ENCODE measurements at places on chromosomes 5 and 9.

DNA sequence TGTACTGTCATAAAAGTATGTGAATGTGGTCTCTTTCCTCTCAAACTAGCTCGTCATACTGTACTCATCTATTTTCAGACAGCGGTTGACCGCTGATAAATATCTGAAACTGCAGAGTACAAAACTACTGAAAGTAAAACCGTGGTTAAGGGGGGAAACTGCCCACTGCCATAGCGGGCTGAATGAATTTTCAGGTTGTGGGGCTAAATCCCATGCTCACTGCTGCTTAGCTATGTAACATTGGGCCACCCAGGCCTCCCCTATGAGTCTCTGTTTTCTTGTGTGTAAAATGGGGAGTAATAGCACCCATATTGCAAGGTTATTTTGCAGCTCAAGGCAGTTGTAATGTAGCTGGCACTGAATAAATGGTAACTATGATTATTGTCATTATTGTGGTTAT is 82.3 kb downstream of the MSX2 start:
- ATAC-seq = no peak

DNA sequence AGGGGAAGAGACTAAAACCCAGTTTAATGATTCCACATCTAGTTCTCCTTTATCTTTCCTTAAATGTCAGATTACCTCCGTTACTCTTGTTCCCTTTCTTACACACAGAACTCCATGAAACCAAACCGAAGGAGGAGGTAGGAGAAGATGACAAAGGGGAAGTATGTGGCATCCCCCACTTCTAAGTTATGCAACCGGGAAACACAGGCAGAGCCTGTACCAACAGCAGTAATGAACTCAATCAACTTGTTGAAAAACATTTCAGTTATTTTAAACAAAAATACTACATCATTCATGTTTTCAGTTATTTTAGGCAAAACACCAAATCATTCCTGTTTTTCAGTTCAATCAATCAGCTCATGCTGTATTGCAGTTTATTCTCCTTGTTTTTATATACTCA is 101.8 kb downstream of the PCSK1 start:
- no peak for ATAC-seq

- no peak for ATAC-seq
Observed at GRCh38 chr5:141994511-141995136, 18.2 kb downstream of the GNPDA1 start.

DNA sequence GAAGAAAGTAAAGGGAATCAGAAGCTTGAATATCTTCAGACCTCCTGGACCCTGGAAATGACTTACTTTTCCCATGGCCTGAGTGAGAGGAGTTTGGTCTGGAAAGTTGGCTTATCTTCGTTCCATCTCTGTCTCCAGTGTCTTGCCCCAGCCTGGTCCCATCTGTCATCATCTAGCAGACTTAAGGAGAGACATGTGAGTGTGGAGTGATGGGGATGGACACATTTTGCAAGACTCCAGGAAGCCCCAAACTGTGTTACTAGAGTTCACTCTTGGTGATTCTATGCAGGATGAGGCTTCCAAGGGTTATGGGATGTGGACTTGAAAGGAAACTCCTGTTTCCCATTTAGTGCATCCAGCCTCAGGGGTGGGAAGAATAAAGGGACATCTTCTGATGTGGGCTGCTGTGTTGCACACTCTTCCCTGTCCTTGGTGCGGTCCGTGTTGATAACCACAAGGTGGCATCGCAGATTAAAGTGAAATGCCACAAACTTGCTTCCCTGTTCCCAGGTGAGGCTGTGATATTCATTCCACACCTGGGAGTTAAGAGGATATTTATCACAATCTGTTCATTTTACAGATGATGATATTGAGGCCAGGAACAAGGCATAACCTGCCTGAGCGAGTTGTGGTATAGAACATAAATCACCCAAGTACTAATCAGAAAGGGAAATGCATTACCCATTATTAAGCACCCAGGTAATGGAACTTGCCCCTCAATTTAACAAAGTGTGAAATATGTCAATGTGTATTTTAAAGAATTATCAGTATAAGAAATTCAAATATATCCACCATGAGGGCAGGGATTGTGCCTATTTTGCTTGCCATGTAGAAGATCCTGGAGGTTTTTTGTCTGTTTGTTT is 269.9 kb upstream of the PAPPA start:
- ATAC-seq = no peak

DNA sequence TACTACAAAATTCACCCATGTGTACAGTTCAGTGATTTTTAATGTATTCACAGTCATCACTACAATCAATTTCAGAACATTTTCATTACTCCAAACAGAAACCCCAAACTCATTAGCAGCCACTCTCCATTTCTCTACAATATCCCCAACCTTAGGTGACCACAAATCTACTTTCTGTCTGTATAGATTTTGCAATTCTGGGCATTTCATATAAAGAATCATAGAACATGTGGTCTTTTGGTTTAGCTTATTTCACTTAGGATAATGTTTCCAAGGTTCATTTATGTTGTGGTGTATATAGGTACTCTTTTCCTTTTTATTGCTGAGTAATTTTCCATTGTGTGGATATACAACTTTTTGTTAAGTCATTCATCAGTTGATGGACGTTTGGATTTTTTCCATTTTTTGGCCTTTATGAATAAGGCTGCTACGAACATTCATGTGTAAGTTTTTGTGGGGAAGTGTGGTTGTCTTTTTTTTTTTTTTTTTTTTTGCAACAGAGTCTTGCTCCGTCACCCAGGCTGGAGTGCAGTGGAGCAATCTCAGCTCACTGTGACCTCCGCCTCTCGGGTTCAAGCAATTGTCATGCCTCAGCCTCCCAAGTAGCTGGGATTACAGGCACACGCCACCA is 54.5 kb downstream of the DOCK8 start:
- no peak for ATAC-seq

GRCh38 chr9:18820566-18821095 is 212.4 kb downstream of the SAXO1 start:
- no peak for ATAC-seq

DNA sequence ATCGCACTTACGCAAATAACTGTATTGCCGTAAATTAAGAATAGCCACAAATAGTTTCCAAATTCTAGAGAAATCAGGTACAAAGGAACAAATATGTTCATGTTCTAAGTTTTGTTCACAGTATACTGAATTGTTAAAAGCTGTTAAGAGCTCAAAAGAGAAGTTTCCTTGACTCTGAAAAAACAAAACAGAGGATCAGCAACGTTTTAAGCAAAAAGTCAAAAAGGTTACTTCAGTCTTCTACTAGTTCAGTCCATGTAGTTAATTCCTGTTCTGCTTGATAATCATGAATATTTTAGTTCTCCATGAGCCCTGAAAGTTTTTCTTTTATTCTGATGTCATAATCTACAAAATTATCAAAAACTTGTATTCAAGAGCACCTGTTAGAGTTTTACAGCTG is 128.6 kb upstream of the MAST4 start:
- no peak for ATAC-seq

DNA sequence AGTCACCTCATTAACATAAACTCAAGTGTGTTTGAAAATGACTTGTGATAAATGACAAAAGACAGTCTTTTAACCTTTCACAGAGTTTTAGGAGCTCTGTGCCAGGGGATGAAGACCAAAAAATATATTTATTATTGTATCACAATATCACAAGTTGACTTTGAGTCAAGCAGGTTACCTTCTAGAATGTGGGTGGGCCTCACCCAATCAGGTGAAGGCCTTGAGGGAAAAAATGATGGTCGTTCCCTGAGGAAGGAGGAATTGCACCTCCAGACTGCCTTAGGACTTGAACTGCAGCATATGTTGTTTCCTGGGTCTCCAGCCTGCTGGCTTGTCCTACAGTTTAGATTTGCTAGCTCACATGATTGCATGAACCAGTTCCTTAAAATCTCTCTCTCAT is 41.6 kb upstream of the PANK3 start:
- no peak for ATAC-seq

GRCh38 chr5:171299851-171300250 is 9.2 kb upstream of the TLX3 start:
- no peak for ATAC-seq

- peak; percentile 37 for ATAC-seq
Observed at GRCh38 chr5:141637123-141637766, 448 bp downstream of the RELL2 start.

DNA sequence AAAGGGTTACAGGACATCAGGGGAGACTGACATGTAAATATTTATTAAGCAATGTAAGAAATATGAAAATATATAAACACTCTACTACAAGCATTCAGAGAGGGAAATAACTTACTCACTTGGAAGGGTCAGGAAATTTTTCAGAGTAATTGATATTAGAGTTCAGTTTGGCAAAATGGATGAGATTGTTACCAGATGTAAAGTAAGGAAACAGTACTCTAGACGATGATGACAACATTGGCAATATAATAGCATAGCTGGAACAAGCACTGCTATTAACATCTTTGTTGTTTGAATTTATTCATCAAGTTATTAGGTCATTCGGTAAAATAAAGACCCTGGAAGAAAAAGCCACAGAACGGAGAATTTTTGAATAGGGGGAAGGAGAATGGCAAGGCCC is 49.1 kb downstream of the GNA14 start:
- no peak for ATAC-seq

- ATAC-seq = no peak
Observed at GRCh38 chr9:27394826-27395201, 97.9 kb upstream of the EQTN start.

DNA sequence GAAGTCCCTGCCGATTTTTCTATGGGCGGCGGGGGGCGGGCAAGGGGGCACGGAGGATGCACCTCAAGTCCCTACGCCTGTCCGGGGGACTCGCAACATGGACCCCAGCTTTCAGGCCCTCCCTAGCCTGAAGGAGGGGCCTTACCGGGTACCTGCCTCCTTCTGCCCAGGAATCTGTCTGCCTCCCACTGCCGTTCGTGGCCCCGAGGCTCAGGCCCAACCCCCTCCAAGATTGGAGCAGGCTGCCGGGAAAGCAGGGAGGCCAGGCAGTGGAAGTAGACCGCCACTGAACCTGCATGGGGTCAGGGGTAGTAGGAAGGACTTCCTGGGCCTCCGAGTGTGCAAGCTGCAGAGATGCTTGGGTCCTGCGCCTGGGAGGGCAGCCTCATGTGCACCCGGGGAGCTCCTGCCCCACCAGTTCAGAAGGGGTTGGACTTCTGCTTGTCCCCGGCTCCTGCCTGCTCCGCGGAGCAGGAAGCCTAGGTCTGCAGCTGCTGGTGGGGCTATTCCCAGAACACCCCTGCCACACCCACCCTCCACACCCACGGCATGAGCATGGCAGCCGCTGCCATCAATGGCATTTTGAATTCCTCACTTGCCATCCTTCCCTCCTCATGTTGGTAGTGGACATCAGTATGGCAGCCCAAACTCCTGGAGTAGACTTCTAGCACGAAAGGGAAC is 1312.7 kb upstream of the ACO1 start:
- ATAC-seq = no peak

DNA sequence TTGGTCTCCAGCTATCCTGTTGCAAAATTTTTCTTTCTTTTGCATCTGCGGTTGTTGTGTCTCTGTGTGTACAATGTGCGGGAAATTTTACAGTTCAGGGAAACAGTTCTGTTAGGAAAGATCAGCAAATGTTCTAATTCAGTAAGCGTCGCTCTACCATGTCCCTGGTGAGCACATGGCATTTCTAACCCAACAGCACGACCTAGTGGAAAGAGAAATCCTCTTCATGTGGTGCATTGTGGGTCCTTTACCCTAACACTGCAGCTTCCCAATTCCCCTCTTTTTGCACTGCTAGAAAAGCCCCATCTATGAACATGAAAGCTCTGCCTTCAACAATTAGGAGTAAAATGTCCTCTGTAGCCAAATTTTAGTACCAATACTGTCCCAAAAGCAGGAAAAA is 974.2 kb upstream of the CDH9 start:
- no peak for ATAC-seq

- ATAC-seq = peak; percentile 91
Observed at GRCh38 chr9:91164724-91165520, 196.8 kb downstream of the AUH start.

GRCh38 chr5:35197351-35197750 is 32.9 kb downstream of the PRLR start:
- no peak for ATAC-seq

- ATAC-seq = peak; percentile 31
Observed at GRCh38 chr5:88390096-88390441, 121.4 kb upstream of the TMEM161B start.

- no peak for ATAC-seq
Observed at GRCh38 chr5:131426011-131426410, 162.2 kb downstream of the CDC42SE2 start.

GRCh38 chr5:112848116-112848811 is 12.8 kb upstream of the SRP19 start:
- ATAC-seq = peak; percentile 83

GRCh38 chr9:127135056-127135745 is 12.8 kb upstream of the ANGPTL2 start:
- ATAC-seq = no peak

GRCh38 chr5:5209089-5209488 is 69.0 kb downstream of the ADAMTS16 start:
- ATAC-seq = no peak

GRCh38 chr5:26843677-26844076 is 194.7 kb downstream of the CDH9 start:
- ATAC-seq = no peak

DNA sequence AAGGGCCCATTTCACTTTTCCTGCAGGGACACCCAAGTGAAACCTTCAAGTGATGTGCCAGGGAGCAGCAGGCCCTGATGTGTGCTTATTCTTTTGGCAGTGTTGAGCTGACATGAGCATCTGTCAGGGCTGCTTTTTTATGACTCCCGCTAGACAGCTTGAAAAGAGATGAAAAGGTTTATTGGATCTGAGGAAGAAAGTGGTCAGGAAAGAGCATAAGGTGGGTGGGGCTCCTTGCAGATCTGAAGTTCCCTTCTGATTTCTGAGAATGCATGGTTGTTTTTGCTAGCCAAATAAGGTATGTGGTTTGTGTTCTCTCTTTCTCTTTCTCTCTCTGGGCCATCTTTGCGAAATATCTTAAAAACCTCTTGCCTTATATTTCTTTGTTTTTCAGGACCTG is 316.1 kb downstream of the DMRT2 start:
- no peak for ATAC-seq

DNA sequence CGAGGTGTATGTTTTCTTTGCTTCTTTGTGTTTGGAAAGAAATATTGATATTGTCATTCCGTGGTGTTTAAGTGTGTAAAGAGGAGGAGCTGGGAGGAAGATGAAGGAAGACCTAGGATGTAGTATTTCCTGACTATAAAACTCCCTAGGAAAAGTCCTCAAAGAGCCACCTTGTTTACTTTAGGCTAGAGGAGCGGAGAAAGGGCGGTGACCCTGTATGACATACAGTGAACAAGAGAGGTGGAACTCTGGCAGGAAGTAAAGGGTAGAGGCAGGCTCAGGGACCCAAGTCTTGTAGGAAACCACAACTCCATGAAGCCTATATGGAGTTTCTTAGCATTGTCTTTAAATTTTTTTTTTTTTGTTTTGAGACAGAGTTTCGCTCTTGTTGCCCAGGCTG is 303.9 kb downstream of the DOCK8 start:
- no peak for ATAC-seq

GRCh38 chr9:16421532-16421931 is 448.9 kb downstream of the BNC2 start:
- no peak for ATAC-seq
